HL-60 (cell line): ENCODE measurements at places on chromosomes 3 and 15.
A peak's percentile ranks its signal among the peaks of the same experiment; 100 is the strongest.

- no peak for DNase-seq
Measured at GRCh38 chr15:40538976-40539375, 25.9 kb downstream of the CCDC32 start.

- DNase-seq: no peak
Measured at GRCh38 chr3:161343986-161344385, 27.3 kb downstream of the SPTSSB start.

GRCh38 chr15:89982315-89983055, 18.6 kb upstream of the ZNF710 start:
- DNase-seq: no peak

- DNase-seq: no peak
Measured at GRCh38 chr3:124860599-124860998, 26.6 kb downstream of the ITGB5 start.

GRCh38 chr3:188505151-188505550, 351.2 kb downstream of the LPP start:
- DNase-seq: no peak

GRCh38 chr3:129343643-129344360, 65.1 kb downstream of the HMCES start:
- peak; percentile 16 for DNase-seq

DNA sequence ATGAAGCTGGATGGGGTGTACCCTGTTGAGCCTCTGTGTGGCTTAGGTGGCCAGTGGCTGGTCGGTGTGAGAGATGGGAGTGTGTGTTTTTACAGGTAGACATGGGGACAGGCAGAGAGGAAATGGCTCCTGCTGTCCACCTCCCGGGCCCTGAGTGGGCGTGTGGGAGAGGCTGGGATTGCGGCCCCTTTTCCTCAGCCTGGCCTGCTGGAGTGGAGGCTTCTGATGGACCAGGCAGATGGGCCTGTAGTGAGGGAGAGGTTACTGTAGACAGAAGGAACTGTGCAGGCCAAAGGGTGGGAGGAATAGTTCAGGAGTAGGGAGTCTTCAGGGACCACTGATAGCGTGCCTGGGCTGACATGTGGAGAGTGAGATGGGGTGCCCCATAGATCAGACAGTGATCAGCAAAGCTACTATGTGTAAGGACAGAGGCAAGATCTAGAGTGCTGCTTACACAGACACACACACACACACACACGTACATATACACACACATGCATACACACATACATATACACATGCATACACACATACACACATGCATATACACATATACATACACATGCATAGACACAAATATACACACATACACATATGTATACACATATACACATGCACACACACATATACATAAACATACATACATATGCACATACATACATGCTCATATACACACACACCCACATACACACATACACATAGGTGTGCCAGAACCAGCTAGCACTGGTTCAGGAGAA, 26.4 kb downstream of the ACAA1 start:
- no peak for DNase-seq

DNA sequence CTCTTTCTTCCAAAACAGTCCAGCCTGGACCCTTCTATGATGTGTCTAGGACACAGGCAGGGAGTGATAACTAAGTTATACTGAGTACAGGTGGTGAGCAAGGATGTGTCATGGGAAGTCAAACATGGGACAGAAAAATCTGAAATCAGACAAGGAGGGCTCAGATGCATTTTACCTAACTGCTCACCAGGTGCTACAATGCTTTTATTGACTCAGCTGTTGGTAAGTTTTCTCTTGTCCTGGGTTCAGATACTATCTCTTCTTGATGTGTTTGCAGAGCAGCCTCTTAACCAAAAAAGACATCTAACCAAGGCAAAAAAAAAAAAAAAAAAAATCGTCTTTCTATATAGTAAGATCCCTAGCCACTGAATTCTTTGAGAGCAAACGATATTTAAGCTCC, 378.6 kb downstream of the VPS13C start:
- DNase-seq: no peak

GRCh38 chr15:41284427-41285177, 47.8 kb downstream of the OIP5 start:
- DNase-seq: no peak

- no peak for DNase-seq
Measured at GRCh38 chr15:52349052-52349700, 53.6 kb upstream of the MYO5C start.

- DNase-seq: no peak
Measured at GRCh38 chr15:42849836-42850235, 70.7 kb downstream of the TTBK2 start.

DNA sequence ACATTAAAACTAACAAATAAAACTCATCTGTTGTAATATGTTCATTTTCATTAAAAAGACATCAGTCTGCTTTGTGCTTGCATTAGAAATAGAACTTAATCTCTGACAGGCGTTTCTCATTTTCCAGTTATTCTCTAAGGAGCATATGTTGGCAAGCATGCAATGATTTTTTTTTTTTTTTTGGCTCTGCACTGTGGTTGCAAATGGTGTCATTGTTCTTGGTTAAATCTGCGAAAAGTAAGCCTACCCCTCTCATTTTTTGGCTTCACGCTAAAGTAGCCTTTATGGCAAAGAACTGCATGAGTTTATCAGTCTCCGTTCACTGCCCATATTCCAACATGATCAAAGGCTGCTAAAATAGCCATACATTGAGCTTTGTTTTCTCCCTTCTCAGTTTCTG, 403.2 kb downstream of the MECOM start:
- no peak for DNase-seq
